ENCODE measurements at places on chromosomes 7 and 10.

DNA sequence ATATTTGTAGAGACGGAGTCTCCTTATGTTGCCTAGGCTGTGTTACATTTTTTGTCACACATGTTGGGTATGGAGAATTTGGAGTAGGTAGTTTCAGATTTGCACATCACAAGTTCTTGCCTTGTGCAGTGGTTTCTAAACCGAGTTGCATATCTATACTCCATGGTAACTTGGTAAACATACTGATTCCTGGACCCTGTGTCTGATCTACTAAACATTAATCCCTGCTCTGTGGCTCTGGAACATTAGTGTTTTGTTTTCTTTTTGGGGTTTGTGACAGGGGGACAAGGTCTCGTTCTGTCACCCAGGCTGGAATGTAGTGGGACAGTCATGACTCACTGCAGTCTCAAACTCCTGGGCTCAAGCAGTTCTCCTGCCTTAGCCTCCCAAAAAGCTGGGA is 24.7 kb downstream of the AUTS2 start:
- no peak for DNase-seq

GRCh38 chr7:144777005-144777839 is 58.6 kb downstream of the TPK1 start:
- no peak for DNase-seq

DNA sequence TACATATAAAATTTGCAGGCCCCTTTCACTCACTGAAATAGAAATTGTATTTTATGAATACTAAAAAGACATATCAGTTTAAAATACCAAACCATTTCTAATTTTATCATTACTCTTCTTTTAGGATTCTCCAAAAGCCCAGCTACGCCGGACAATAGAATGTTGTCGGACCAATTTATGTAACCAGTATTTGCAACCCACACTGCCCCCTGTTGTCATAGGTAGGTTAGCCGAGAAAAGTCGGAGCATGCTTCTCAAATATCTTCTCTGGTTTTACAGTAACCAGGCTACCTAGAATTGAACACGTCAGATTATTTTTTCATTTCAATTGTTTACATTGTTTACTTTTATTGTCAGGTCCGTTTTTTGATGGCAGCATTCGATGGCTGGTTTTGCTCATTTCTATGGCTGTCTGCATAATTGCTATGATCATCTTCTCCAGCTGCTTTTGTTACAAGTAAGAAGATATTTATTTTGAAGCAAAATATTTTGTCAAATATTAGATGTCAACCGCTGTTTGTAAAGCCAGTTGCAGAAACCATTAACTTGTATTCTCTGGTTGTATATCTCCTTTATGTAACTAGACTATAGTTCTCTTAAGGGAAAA is 57.6 kb downstream of the MMRN2 start:
- peak; percentile 5 for DNase-seq

DNA sequence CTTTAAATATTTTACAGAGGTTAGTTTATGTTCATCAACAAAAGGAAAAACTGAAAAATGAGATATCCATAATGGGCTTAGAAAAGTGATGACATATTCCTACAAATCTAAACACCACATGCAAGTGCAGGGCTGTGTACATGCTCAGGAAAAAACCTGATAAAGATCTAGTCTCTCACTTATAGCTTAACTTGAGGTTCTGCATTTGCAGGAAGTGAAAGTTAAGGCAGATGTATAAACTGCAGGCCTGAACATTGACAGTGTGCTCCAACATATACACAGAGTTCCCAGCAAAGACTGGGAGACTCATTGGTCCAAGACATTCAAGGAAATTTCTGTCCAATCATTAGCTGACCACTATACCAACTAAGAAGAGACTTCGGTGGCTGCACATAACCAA is 63.8 kb upstream of the RET start:
- no peak for DNase-seq

DNA sequence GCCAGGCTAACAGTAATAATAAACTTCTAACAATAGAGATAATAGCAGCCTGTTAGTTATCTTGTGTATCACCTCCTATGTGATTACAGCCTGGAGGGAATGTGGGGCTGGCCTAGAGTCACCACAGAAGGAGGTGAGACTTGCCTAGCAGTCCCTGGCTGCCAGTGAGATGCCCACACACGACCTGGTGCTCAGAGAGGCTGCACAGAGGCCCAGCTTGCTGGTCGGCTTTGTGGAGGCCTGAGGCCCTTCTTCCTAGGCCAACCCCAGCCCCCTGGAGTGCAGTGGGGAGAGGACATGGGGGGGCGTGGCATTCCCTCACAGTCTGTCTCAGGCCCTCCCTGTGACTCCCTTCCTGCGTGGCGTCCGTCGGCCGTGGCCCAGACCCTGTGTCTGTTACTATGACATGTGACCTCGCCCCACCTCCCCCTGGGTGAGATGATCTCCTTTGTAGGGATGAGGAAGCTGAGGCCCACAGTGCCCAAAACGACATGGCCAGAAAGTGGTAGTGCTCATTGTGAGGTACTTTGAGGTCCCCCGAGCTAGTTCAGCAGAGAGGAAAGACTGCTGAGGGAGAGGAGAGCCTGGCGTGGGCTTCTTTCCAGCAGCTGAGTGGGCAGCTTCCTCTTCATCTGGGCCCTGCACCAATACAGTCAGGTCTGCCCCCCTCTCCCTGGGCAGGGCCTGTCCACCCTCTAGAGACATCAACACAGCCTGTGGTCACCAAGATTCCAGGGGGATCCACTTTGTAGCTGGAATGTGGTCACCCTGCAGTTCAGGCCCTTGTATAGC is 29.7 kb downstream of the UNC5B start:
- no peak for DNase-seq
